ENCODE measurements at places on chromosomes 3 and 15.

DNA sequence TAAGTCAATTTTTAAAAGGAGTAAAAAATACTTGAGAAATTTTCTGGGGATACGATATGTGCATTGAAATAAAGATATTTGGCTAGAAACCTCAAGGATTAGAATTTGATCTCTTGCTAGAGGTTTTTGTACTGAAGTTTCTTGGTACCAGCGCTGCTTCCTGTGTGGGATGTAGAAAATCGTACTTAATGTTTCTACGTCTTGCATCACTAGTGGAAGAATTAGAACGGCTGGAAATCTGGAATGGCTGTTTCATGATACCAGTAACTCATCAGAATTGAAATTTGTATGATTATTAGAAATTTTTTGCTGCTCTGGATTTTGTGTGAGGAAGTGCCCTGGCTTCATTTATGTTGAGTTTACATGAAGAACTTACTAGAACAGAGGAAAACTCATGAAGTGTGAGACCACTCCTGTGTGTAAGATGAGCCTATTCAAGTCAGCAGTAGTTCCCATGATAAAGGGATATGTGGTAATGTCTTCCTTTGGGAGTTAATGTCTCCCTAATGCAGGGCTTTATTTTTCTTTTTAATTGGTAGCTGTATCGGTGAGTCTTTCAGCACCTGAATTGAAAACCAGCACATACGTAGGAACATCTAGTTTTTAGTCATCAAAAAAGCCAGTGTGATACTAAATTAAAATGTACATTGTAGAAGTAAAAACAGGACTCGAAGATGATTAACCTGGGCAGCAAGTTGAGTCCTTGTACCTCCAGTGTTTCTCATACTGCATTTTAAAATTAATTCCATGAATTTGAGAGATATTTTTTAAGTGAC lies 3.2 kb downstream of the KBTBD8 start:
- DNase-seq, result no peak

GRCh38 chr3:10498271-10498670 lies 7.1 kb downstream of the ATP2B2 start:
- no peak for DNase-seq

DNA sequence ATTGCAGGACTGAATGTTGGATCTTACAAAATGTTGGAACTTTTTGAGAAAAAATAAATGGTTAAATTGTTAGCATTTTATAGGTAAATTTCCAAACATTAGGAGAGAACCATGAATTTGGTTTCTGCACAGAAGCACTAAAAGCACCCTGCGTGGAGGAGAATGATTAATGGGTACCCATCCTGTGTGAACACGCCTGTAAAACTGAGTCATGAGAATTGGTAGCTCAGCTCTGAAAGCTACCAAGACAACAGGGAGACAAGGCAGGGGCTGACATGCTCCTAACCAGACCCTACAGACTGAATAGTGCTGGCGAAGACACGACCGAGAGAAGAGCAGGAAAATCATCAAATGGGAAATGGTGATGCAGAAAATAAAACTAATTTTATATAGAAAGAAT lies 32.4 kb upstream of the MTMR10 start:
- DNase-seq, result no peak

DNA sequence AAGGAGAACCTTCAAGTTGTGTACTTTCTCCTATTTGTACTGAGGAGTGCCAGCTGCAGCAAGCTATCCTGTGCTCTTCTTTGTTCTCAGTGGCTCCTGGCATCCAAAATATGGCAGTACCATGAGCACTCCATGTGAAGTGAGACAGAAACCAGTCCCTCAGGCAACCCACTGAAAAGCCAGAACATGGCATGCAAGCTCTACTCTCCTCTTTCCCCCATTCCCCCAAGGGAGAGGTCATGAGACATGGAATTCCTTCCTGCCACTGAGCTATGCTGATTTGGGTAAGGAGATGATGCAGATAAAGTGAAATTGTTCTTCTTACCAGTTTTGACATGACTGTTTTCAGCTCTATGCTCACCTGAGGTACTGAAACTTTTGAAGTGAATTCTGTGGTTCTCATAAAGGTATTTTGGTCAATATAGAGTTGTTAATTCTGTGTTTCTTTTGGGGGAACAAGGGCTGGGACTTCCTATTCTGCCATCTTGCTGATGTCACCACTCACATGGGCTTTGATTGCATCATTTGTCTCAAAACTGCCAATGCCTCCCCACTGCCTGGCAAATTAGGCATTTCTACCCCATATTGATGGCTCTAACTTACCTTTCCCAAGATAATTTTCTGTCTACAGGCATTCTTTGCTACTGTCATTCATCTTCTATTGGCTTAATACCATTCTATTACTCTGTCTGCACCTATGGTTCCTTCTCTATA lies 22.8 kb upstream of the CEP152 start:
- DNase-seq, result no peak

- no peak for DNase-seq
Observed at GRCh38 chr3:112606098-112606497, 34.8 kb downstream of the CCDC80 start.

DNA sequence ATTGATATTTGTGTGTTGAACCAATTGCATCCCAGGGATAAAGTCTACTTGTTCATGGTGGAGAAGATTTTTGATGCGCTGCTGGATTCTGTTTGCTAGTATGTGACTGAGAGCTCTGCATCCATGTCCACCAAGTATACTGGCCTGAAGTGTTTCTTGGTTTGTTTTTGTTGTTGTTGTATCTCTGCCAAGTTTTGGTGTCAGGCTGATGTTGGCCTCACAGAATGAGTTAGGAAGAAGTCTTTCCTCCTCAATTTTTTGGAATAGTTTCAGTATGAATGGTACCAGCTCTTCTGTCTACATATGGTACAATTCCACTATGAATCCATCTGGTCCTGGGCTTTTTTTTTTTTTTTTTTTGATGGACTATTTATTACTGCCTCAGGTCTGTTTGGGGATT lies 50.9 kb upstream of the OSTN start:
- no peak for DNase-seq

GRCh38 chr3:112136046-112136445 lies 3.0 kb upstream of the GCSAM start:
- no peak for DNase-seq

GRCh38 chr15:84761607-84762131 lies 13.3 kb downstream of the ZNF592 start:
- no peak for DNase-seq

- no peak for DNase-seq
Observed at GRCh38 chr3:123655400-123655799, 70.5 kb upstream of the HACD2 start.

DNA sequence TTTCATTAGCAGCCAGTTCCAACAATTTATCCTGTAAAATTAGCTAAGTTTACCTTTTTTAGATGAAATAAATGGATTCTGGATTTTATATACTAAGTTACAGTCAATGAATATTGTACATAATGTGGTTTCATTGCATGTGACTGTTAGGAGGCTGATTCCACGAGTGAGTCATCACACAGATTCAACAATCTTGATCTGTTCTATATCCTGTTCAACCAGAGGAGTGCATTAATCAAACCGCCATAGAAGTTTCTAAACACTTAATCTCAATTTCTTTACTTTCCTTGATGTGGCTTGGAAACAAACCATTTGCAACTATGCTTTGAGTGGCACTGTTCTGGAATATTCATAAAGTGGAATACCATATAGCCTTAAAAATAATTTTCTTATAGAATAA lies 15.3 kb downstream of the DNAJC13 start:
- DNase-seq, result peak; percentile 86

GRCh38 chr15:89171136-89172072 lies 50.0 kb downstream of the RLBP1 start:
- DNase-seq, result peak; percentile 20

GRCh38 chr3:73228000-73228399 lies 166.5 kb downstream of the EBLN2 start:
- no peak for DNase-seq

- DNase-seq, result no peak
Observed at GRCh38 chr3:7270731-7271130, 409.8 kb downstream of the GRM7 start.

DNA sequence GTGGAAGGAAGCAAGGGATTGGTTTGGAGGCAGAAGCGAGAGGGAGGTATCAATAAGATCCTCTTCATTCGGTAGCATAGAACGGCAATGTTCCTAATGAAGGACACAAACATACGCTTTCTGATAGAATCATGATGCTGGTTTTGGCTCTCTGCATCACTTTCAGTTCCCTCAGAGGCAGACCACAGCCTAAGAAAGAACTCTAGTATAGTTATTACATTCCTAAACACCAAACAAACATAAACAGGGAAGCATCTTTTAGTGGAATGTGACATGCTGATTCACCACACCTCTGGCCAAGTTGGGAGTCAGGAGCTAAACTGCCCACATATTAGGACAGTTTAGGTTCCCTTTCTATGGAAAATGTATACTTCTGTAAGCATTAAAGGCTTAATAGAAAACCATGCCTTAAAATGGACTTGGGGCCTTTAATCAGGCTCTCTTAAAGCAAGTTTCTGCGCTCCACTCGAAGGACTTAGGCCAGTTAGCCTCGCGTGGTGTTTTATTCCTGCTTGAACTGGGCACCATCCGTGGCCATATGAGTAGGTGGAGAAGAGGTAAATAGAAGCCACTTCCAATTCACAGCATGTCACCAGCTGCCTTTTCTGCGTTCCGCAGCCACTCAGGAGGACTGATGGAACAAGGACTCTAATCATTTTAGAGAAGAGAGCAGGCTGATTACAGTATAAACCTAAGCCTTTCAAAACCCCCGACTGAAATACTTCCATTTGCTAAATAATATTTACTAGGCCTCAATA lies 53.7 kb downstream of the CD47 start:
- DNase-seq, result peak; percentile 27

DNA sequence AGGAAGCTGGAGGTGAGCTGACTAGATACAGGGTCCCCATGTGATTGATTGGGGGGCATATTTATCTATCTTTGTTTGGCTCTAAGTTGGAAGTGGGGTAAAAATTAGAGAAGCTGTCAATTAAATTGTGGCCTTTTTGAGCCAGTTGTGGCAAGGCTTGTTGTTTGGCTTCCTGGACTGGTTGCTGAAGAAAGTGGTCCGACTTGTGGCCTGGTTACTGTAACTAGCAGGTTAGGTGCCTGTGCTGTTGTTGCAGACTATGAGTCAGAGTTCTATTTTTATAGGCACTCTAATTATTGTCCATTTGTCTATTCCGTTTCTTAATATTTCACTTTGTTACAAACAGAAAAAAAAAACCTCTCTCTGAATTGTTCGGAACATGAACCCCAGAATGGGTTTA lies 129.1 kb upstream of the CNTN6 start:
- DNase-seq, result no peak

DNA sequence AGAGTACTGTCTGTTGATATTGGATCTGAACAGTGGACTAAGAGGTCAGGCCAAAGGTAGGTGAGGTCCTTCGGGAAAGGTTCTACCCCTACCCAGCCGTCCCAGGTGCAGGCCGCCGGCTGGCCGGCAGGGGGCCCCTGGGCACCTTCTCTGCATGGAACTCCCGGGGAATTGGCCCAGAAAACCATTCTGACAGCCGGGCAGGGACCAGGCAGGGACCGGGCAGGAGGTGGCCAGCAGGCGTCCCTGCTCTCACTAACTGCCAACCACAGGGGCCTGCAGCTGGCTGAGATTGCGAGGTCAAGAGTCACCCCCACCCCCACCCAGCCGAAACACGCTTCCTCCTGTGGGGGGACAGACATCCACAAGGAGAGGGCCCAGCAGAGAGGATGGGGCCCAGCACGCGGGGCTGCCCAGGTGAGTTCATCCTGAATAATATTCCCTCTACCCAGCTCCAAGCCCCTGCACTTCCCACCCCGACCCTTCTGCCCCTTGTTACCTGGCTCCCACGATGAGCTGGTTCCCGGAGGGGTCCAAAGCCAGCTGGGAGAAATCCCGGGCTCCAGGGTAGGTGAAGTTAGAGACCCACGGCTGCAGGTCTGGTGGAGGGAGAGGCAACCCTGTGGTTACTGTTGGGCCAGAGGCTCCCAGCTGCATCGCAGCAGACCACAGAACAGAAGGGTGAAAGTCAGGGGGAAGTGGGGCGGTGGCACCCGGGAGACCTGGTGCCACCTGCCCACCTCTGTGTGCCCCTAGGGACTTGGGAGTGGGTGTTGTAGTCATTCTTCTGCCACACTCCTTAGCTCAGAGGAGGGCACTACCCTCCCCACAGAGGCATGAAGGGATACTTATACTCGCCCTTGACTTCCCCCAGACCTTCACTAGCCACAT lies 84.4 kb downstream of the SEMA5B start:
- DNase-seq, result peak; percentile 31

DNA sequence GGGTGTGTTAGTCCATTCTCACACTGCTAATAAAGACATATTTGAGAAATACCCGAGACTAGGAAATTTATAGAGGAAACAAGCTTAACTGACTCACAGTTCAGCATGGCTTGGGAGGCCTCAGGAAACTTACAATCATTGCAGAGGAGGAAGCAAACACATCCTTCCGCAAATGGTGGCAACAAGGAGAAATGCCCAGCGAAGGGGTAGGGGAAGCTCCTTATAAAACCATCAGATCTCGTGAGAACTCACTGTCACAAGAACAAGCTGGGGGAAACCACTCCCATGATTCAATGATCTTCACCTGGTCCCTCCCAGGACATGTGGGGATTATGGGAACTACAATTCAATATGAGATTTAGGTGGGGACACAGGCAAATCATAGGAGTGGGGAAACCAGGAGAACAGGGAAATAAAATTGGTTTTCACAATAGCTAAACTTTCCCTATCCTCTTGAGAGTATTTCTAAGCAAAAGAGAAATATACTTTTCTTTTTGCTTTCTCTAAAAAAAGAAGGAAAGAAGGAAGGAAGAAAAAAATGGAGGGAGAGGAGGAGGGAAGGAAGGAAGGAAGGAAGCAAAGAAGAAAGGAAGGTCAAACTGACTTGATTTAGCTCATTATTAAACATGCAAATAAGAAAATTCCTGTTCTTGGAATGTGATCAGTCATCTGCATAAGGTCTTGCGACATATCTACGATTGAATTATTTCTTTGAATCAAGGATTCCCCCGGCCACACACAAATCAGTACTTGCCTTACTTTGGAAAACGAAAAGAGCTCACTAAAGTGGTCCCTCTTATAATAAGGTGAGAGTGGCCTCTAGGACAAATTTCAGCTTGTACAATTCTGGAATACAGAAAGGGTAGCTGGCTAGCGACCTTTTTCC lies 75.2 kb downstream of the LIPC start:
- no peak for DNase-seq

- no peak for DNase-seq
Observed at GRCh38 chr3:14016900-14017475, 107.7 kb downstream of the CHCHD4 start.

DNA sequence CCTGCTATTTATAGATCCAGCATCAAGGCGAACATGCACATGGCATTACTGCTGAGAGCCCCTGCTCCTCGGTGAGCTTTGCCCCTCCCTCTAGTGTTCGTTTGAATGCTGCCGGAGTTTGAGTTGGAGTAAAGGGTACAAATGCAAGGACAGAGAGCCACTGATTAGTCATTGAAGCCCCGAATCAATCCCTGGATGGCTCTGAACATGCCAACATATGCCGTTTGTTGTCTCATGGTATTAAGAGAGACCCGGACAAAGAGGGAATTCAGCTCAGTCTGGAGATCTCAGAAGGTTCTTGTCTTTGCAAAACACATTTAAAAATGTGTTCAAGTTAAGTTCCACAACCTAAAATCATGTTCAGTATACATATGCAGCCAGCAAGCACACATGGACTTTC lies 789.2 kb upstream of the NR2F2 start:
- DNase-seq, result no peak
